ENCODE measurements at places on chromosomes 5 and 9.

DNA sequence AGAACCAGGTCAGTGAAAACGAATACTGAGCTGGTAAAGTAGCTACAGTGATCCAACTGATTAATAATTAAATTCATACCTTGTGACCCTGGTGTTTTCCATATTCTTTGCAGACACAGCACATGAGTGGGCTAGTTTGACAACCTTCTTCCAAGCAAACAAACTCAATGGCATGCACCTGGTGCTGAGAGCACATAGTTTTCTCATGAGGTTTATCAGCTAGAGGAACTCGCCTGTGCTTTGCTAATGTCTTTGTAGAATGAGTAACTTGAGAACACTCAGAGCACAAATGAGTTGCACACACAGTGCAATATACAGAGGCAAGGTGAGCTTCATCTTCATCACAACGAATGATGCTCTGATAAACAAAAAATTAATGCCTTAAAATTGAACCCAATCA, 12.6 kb downstream of the TRIM23 start:
- DNase-seq = no peak

DNA sequence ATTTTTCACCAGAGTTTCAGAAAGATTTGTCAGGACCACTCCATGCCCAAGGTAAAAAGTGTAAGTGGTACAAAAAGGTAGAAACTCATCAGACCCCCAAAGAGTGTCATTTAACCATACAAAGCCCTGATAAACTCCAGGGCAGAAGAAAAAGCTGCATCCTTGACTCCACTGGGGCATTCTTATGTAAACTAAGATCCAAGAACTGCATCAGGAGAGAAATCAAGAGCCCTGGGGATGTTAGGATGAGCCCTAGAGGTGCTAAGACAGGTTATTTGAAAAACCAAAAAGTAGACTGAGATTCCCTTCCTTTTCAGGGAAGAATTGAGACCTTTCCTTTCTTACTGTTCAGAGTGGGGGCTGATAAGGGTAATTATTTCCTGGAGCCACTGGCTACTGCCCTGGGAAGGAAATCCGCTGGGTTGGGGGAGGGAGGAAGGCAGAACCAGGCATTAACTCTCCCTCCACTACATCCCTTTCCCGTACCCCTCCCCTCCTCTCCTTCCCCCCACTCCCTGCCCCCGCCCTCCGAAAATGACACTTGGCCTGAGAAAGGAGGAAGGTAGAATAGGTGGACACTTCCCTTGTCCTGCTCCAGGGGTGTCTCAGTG, 54.7 kb downstream of the FXN start:
- DNase-seq = no peak

DNA sequence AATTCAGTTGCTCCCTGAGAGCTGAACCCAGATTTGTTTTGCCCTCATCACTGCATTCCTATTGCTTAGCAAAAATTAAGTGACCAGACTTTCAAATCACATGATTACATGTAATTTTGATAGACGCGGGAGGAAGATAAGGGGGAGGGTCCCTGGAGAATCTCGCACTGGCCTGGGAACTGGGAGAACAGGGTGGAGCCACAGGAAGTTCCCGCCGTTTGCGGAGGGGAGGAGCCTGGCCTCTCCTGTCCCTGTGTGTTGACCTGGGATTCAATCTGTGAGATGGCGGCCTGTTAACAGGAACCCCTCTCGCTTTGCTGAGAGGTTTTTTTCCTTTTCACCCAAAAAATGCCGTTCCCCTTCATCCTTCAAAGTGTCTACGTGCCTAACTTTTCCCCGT, 142.9 kb upstream of the OR13F1 start:
- DNase-seq = no peak

GRCh38 chr9:114025760-114026159, 52.3 kb downstream of the AMBP start:
- no peak for DNase-seq

- no peak for DNase-seq
These were observed 4.0 kb downstream of the SAP30L start for GRCh38 chr5:154449786-154450185.

GRCh38 chr5:127451096-127451495, 66.3 kb upstream of the PRRC1 start:
- no peak for DNase-seq

- DNase-seq = no peak
These were observed 350.3 kb upstream of the ACTBL2 start for GRCh38 chr5:57832875-57833274.

GRCh38 chr5:119527351-119527750, 75.1 kb downstream of the HSD17B4 start:
- no peak for DNase-seq

GRCh38 chr9:13033959-13034693, 245.4 kb downstream of the MPDZ start:
- no peak for DNase-seq

- DNase-seq = no peak
These were observed 33.1 kb downstream of the GRAMD2B start for GRCh38 chr5:126456217-126456820.

DNA sequence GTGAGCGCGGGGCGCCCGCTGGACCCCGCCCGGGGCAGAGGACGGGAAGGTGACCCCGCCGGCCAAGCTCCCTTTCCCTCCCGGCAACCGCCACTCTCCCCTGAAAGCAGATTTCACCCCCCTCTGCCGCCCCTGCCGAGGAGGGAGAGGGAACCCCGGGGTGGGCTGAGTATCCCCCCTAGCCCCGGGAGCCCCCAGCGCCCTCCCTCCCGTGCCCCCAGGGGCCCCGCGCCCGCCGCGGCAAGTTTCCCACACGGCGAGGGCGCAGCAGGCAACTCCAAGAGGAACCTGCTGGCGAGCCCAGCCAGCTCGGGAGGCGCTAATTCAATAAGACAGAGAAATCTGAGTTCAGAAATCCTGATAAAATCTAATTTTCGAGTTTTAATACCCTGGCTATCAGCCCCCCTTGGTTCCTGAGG, 1.6 kb downstream of the NTNG2 start:
- no peak for DNase-seq

DNA sequence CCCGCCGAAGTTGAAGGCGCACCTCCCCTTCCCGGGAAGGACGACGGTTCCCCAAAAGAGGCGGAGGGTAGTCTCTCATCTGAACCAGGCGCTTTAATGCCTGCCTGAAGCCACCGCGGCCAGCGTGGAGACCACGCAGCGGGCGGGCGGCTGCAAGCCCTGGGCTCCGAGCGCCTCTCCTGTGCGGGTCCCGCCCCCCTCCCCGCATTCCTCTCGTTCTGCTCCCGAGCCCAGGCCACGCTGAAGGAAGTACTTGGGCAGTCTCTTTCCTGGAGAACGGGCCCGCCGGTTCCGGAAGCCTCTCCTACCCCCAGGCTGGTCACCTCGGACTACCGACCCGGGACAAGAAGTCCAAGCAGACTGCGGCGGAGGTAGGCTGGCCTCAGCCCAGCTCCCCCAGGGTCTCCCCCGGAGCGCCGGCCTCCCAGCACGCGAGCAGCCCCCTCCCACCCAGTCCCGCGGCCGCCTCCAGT, 571 bp downstream of the PPIC start:
- no peak for DNase-seq

GRCh38 chr5:113249206-113249605, 185.6 kb downstream of the TSSK1B start:
- no peak for DNase-seq

GRCh38 chr9:121499427-121500164, at the start of gene GGTA1:
Gene GGTA1, minus strand, starts transcription at chr9:121499844. Its CDS starts 31,922 bp downstream, at chr9:121467922.
- DNase-seq = no peak

DNA sequence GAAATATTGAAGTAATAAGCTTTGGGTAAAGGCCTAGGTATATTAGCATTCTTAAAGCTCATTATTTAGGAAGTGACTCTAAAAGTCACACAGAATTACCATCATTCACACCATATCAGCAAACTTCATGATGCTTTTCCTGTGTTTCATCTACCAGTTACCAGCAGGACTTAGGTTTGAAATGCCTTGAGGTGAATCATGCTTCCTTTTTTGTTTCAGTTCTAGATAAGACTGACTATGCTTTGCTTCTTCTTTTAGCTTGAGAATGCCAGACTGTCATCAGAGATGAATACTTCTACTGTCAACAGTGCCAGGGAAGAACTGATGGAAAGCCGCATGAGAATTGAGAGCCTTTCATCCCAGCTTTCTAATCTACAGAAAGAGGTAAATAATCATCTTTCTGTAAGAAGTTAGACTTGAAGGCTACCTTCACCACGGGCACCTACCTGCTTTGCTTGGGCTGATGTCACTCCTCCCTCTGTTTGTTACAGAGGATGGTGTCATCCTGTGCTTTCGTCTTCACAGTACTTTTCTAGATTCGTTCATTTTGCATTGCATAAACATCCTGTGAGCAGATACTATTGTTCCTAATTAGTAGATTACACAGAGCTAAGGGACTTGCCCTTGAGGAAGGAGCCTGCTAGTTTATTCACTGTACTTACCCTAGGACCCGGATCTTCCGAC, 34.7 kb downstream of the LMNB1 start:
- DNase-seq = no peak

GRCh38 chr5:149039506-149039905, 23.4 kb downstream of the SH3TC2 start:
- no peak for DNase-seq

- DNase-seq = no peak
These were observed 163.4 kb downstream of the SNX18 start for GRCh38 chr5:54680998-54681397.

- DNase-seq = no peak
These were observed 372.6 kb upstream of the PRR16 start for GRCh38 chr5:120091376-120091948.

GRCh38 chr5:106727071-106727470, 943.7 kb downstream of the EFNA5 start:
- DNase-seq = no peak

DNA sequence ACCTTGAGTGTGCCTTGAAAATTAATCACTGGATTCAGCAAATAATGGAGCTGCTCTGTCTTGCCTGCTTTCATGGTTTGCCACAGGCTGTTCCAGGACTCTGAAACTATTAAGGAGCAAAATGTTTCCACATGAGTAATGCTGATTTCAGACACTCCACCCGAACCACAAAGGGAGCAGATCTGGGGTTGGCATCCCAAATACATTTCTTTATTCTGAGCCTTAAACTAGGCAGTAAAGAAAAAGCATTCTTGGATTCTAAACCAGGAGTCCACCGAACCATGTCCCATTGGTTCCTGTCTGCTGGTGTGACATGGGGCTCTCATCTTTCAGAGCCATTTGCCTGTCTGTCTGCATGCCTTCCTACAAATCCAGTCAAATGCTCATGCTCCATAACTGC, 10.1 kb upstream of the C1QTNF3 start:
- DNase-seq = no peak

DNA sequence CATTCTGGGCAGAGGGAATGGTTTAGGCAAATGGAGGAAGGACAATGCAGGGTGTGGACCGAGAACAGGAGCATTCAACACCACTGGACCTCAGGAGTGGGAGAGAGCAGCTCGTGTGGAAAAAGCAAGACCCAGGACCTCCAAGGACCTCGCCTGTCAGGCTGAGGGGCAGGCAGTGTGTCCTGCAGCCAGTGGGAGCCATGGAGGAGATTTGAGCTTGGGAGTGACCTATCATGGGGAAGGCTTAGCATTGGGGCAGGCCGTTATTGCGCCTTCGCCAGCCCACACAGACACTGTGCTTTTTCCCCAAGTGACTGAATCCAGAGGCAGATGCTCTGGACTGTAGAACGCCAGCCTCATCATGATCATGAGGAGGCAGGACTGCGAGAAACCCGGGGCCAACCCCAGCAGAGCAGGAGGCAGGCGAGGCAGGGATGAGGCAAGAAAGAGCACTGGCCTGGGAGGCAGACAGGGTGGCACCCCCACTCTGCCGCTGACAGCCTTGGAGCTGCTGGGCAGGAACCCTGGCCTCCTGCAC, 3.3 kb downstream of the CDHR2 start:
- no peak for DNase-seq

DNA sequence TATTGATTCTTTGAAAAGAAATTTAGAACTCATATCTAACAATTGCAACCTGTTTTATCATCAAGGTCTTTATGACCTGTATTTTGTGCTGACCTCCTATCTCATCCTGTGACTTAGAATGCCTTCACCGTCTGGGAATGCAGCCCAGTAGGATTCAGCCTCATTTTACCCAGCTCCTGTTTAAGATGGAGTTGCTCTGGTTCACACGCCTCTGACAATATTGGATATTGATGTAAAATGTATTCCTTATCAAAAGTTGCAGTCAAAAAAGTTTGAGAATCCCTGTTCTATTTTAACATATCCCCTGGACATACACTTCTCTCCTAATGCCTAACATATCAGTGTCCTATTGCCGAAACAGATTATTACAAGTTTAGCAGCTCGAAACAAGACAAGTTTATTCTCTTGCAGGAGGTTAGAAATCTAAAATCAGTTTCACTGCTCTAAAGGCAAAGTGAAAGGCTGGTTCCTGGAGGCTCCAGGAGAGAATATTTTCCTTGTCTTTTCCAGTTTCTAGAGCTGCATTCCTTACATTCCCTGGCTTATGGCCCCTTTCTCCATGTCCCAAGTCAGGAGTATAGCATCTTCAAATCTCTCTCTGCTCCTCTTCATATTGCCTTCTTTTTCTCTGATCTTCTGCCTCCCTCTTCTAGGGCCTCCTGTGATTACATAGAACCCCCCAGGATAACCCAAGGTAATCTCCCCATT, 31.5 kb upstream of the LVRN start:
- DNase-seq = no peak
